Stimulated activated CD4-positive, alpha-beta T cell treated with anti-CD3 and anti-CD28 coated beads, Interleukin-4, amount 100 ng/mL, for 1 hour (primary cell): ENCODE measurements at places on chromosomes 4 and X.
A peak's percentile ranks its signal among the peaks of the same experiment; 100 is the strongest.

DNA sequence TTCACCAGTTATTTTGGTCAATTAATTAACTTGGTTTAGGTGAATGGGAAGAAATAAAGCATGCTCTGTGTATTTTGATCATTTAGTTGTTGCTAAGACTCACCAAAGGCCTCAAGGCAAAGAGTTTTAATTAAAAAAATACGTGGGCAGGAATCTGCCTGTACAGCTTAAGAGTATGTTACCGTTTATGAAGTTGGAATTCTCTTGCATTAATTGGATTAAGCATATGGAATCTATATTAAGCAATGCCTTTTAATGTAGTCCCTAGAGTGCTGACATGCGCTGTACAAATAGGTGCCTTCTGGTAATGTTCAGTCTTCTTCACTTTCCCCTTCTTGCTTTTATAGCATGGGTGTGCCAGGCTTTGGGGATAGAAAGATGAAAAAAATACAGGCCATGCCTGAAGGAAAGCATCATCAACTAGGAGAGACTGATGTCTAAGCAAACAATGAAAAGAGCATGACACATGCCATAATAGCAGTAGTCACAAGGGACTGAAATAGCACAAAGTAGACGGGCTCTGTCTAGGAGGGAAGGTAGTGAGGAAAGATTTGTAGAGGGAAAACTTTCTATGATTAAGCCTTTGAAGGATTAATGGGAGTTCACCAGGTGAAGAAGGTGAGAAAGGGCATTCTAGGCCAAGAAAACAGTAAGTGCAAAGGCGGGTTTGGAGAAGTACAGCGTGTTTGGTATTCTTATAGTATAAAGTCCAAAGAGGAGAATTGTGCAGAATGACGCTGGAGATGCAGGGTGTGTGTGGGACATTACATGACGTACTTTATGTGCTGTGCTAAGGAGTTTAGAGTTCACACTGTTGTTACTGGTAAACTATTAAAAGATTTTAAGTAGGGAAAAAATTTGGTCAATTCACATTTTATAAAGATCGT lies 226.1 kb upstream of the ANXA3 start:
- no peak for DNase-seq

DNA sequence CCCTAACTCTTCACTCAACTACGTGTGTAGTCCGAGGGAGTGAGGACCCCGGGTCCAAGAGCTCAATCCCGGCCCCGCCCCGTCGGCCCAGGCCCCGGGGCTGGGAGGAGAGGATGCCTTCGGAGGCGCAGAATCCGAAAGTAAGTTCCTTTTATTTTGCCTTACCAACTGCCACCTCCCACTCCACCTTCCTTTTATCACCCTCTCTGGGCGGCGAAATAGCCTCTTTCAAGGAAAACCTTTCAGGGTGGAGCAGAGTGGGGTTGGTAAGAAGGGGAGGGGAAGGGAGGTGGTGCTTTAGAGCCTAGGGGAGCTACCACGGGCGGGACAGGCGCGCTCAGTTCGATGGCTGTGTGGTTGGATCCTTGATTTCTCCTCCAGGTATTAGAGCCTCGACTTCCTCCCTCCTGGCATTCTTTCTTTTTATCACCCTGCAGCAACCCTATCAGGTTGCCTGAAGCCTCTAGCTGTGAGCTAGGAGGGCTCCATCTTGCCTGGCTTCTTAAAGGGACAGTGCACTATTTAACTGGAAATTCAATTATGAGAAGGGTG lies 191.2 kb downstream of the RRAGB start:
- peak; percentile 1 for DNase-seq

GRCh38 chr4:100421361-100421978 lies 96.4 kb downstream of the EMCN start:
- no peak for DNase-seq

- no peak for DNase-seq
Measured at GRCh38 chrX:13270360-13270759, 49.5 kb downstream of the ATXN3L start.

- no peak for DNase-seq
Measured at GRCh38 chr4:41360921-41361793, 104.4 kb downstream of the UCHL1 start.

DNA sequence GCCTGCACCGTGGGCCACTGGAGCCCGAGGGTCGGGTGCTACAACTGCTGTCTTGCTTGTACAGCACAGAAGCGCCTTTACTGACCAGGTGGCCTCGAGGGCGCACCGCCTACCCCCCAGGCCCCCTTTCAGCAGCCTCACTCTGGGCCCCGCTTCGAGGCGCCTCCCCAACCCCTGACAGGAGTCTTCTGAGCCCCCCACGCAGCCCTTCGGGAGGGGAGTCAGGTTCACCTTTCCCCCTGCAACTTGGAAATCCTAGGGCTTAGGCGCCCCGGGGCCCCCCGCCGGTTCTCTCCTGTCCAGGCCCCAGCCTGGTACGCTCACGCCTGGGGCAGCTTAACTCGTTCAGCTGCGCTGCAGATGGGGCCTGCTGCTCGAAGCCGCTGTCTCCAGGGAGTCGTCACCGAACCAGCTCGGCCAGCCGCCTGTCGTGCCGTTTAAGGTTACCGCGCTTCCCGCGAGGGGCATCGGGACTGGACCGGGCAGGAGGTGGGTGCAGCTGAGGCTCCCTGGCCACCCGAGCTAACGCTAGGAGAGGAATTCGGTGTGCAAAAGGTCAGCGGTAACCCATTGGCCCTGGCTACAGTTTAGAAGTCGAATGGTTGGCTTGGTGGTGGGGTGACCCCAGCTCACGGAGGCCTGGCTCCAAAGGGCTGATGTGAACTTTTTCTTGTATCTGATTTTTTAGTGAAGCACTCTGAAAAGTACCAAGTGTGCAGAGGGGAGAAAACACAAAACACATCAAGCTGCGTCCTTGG lies 58.9 kb upstream of the BCOR start:
- no peak for DNase-seq
